HCT116 (cell line): ENCODE measurements at places on chromosomes 5 and 9. TPM values are rescaled to one million over a fixed set of nuclear protein-coding genes. Genes with fewer than 3 reads are reported as not detected.

The TEX48 gene
- total RNA-seq = not detected

GRCh38 chr5:103346162-103346748 lies 87.7 kb downstream of the MACIR start:
- H3K27ac ChIP-seq = no peak overlapping the region
- H3K4me3 ChIP-seq = no peak overlapping the region
- H3K27me3 ChIP-seq = no peaks in the 10 kb centered on the region

GRCh38 chr5:168747987-168748777 lies 169.0 kb upstream of the PANK3 start:
- DNase-seq = peak; percentile 48
- peaks cover 3% of the 10 kb centered on the region; the same call in 1 of the 2 replicates for H3K4me1 ChIP-seq
- H3K36me3 ChIP-seq = no peaks in the 10 kb centered on the region
- H3K4me3 ChIP-seq = no peak overlapping the region
- H3K27me3 ChIP-seq = peaks cover 15% of the 10 kb centered on the region; the same call in 1 of the 2 replicates

GRCh38 chr5:35863159-35863558 lies 6.5 kb downstream of the IL7R start:
- H3K4me3 ChIP-seq = no peak overlapping the region
- no peak overlapping the region for H3K27ac ChIP-seq
- DNase-seq = no peak
- H3K4me1 ChIP-seq = no peaks in the 10 kb centered on the region; the same call in 1 of the 2 replicates
- H3K27me3 ChIP-seq = no peaks in the 10 kb centered on the region
- no peaks in the 10 kb centered on the region for H3K36me3 ChIP-seq

- no peaks in the 10 kb centered on the region for H3K36me3 ChIP-seq
- no peaks in the 10 kb centered on the region for H3K27me3 ChIP-seq
- no peak overlapping the region for H3K4me3 ChIP-seq
- H3K4me1 ChIP-seq = peaks cover 17% of the 10 kb centered on the region
These were observed 40.4 kb upstream of the ORM1 start for GRCh38 chr9:114282507-114282906.

GRCh38 chr5:148542812-148543211 lies 111.5 kb downstream of the HTR4 start:
- H3K27me3 ChIP-seq = peaks cover 31% of the 10 kb centered on the region
- H3K4me3 ChIP-seq = no peak overlapping the region
- no peaks in the 10 kb centered on the region for H3K36me3 ChIP-seq
- H3K27ac ChIP-seq = no peak overlapping the region

The ABCA2 gene
- 114 TPM for total RNA-seq

GRCh38 chr5:4413996-4414395 lies 726.1 kb upstream of the ADAMTS16 start:
- H3K36me3 ChIP-seq = no peaks in the 10 kb centered on the region
- no peak for DNase-seq
- H3K27me3 ChIP-seq = no peaks in the 10 kb centered on the region
- H3K4me1 ChIP-seq = no peaks in the 10 kb centered on the region

DNA sequence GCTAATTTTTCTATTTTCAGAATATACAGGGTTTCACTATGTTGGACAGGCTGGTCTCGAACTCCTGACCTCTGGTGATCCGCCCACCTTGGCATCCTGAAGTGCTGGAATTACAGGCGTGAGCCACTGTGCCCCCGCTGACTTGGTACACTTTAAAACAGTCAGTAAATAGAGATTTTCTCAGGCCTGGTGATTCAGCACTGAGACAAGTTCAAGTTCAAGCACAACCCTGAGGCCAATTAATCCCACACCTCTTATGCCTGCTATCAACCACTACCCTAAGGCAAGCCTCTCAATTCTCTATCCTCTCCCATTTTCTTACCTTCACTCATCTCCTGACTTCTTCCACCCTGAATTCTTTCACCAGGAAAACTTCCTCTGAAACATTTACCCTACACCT lies 18.9 kb downstream of the MUSK start:
- no peak for DNase-seq
- H3K27ac ChIP-seq = no peak overlapping the region
- no peaks in the 10 kb centered on the region for H3K36me3 ChIP-seq
- peaks cover 8% of the 10 kb centered on the region; the same call in 1 of the 2 replicates for H3K4me1 ChIP-seq

The GAPT gene
- not detected for total RNA-seq

The MSMP gene
- total RNA-seq = 1.2 TPM

- H3K4me1 ChIP-seq = peaks cover 3% of the 10 kb centered on the region; the same call in 1 of the 2 replicates
- peak; percentile 63 for DNase-seq
- no peaks in the 10 kb centered on the region for H3K36me3 ChIP-seq
- H3K27ac ChIP-seq = peak overlapping the region; percentile 20; the same call in 1 of the 2 replicates
These were observed 5.1 kb upstream of the CDX1 start for GRCh38 chr5:150161242-150162141.

The NRG2 gene
- 0.91 TPM for total RNA-seq

- no peaks in the 10 kb centered on the region for H3K36me3 ChIP-seq
- no peak overlapping the region for H3K4me3 ChIP-seq
- H3K4me1 ChIP-seq = no peaks in the 10 kb centered on the region
- H3K27me3 ChIP-seq = peaks cover 94% of the 10 kb centered on the region
These were observed 105.4 kb upstream of the SPOCK1 start for GRCh38 chr5:137604348-137605095.

The C5orf34 gene
- total RNA-seq = 4.8 TPM

DNA sequence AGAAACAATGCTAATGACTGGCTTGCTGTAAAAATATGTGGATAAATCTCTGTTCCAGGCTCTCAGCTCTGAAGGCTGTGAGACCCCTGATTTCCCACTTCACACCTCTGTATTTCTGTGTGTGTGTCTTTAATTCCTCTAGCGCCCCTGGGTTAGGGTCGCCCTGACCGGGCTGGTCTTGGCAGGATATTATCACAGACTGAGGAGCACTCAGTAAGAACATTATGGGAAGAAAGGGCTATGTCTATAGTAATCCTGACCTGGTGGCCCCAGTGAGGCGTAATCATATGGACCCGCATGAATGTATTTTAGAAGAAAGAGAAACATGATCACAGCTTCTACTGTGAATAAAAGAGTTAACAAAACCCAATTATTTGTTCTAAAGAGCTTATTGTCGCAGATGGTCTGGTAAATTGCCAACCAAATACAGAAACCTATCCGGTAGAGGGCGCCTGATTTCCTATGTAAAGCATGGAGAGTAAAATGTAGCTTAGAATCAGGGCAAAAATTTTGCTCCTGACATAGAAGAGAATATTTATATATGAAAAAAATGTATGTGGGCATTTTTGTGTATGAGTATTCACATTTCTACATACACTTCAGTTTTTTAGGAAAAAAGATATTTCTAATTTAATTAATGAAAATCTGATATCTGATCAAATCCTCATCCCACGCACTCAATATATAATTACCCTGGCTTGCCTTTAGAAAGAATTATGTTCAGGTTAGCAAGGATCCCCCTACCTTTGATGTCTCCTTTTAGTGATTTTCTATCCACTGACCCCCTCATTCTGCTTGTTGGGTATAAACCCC lies 5.8 kb upstream of the IFNA1 start:
- no peak overlapping the region for H3K4me3 ChIP-seq
- H3K36me3 ChIP-seq = no peaks in the 10 kb centered on the region
- no peaks in the 10 kb centered on the region for H3K4me1 ChIP-seq

DNA sequence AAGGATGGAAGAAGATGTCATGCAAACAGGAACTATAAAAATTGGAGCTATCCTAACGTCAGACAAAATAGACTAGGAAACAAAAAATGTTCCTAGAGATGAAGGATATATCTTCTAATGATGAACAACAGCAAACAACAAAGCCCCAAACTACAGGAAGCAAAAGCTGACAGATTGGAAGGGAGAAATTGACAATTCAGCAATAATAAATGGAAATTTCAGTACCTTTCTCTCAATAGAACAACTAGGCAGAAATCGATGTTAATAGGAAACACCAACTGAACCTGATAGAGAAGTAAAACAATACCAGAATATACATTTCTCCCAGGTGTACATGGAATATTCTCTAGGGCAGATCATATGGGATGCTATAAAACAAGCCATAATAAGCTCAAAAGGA lies 7.6 kb downstream of the SCGB3A1 start:
- no peak overlapping the region for H3K27ac ChIP-seq
- no peaks in the 10 kb centered on the region for H3K36me3 ChIP-seq
- H3K4me1 ChIP-seq = no peaks in the 10 kb centered on the region
- no peak overlapping the region for H3K4me3 ChIP-seq
- no peaks in the 10 kb centered on the region for H3K27me3 ChIP-seq

- no peaks in the 10 kb centered on the region for H3K27me3 ChIP-seq
- H3K36me3 ChIP-seq = no peaks in the 10 kb centered on the region
- peak overlapping the region; percentile 97; the same call in 1 of the 2 replicates for H3K27ac ChIP-seq
- no peak for DNase-seq
- H3K4me1 ChIP-seq = peaks cover 16% of the 10 kb centered on the region
These were observed 812 bp downstream of the CACFD1 start for GRCh38 chr9:133460405-133461175.
